Activated CD4-positive, alpha-beta T cell treated with anti-CD3 and anti-CD28 coated beads, Interleukin-2, amount 10 ng/mL, durations not matched to agents 7 days and 5 days (primary cell): ENCODE measurements at places on chromosomes 11 and 22. TPM values are rescaled to one million over a fixed set of nuclear protein-coding genes. Genes with fewer than 3 reads are reported as not detected.

Gene DEFB131B
- not detected for total RNA-seq

Gene OR51B5
- not detected for total RNA-seq

Gene PRG3
- not detected for total RNA-seq

Gene KCTD14
- 0.25 TPM for total RNA-seq

Gene SLCO2B1
- not detected for total RNA-seq

Gene GRAP2
- 137 TPM for total RNA-seq

Gene AGBL2
- 5.9 TPM for total RNA-seq

Gene DDI1
- total RNA-seq = not detected

Gene TSGA10IP
- not detected for total RNA-seq

DNA sequence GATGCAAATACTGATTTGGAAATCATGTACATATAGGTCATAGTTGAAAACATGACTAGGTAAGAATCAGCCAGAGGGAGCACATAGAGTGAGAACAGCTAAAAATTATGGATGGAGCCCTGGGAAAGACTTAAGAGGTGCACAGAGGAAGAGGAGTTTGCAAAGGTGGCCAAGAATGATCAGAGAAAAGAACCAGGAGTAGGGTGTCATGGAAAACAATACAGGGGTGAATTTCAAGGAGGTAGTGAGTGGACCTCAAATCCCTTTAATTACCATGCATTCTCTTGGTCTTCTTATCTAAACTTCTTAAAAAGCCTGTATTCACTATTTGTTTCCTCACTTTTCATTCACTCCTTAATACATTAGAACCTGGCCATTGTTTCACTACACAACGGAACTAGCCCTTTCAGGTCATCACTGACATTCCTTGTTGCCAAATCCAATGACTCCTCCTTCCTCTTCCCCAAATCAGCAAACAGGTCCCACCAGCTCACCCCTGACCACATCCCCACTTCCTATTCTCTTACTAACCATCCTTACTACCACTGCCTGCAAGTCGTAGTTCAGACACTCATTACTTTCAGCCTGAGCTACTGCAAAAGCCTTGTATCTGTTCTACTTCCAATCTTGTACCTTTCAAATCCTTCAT, 22.6 kb downstream of the BUD13 start:
- no peaks in the 10 kb centered on the region for H3K27me3 ChIP-seq
- no peak overlapping the region for H3K4me3 ChIP-seq
- no peak overlapping the region for H3K27ac ChIP-seq
- peaks cover 33% of the 10 kb centered on the region for H3K36me3 ChIP-seq

GRCh38 chr11:122772945-122773344, 65.4 kb upstream of the CRTAM start:
- no peak for DNase-seq
- H3K4me1 ChIP-seq = peaks cover 6% of the 10 kb centered on the region
- H3K27me3 ChIP-seq = no peaks in the 10 kb centered on the region
- H3K4me3 ChIP-seq = no peak overlapping the region

GRCh38 chr11:14132312-14132711, 169.8 kb downstream of the SPON1 start:
- no peaks in the 10 kb centered on the region for H3K4me1 ChIP-seq
- no peak overlapping the region for H3K27ac ChIP-seq
- H3K27me3 ChIP-seq = no peaks in the 10 kb centered on the region
- no peak for DNase-seq
- no peaks in the 10 kb centered on the region for H3K36me3 ChIP-seq

- H3K27ac ChIP-seq = no peak overlapping the region
- peaks cover 54% of the 10 kb centered on the region for H3K4me1 ChIP-seq
- peaks cover 58% of the 10 kb centered on the region for H3K27me3 ChIP-seq
- no peak for DNase-seq
- peaks cover 2% of the 10 kb centered on the region for H3K36me3 ChIP-seq
- H3K4me3 ChIP-seq = no peak overlapping the region
These were observed 3.4 kb downstream of the YPEL4 start for GRCh38 chr11:57646194-57646798.

DNA sequence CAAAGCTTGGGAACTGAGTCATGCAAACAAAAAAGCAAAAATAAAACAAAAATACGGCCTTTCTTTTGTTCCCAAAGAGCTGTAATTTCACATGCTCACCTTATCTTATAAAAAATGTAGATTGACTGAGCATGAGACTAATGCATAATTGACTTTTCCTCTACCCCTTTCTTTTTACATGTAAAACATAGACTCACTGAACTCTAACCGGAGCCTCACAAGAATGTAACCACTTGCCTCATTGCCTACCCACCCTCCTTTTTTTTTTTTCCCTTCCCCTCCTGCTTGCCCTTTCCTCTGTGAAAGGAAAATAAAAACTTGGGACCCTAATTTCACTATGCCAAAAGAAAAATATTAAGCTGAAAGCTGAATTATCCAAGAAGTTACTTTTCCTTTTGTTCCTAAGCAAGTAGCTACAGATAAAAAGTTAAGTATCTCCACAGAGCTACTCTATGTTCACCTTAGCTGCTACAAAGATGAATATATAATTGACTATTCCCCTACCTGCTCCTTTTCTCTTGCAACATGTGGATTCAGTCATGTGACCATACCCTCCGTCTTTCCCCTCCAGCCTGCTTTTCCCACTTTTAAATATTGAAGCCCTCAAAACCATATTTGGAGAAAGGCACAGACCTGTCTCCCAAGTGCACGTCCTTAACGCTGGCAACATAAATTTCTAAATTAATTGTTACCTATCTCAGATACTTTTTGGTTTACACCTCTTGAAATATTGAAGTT, 39.6 kb upstream of the WEE1 start:
- DNase-seq = no peak
- H3K4me1 ChIP-seq = peaks cover 1% of the 10 kb centered on the region
- no peak overlapping the region for H3K27ac ChIP-seq
- H3K27me3 ChIP-seq = no peaks in the 10 kb centered on the region
- no peak overlapping the region for H3K4me3 ChIP-seq
- no peaks in the 10 kb centered on the region for H3K36me3 ChIP-seq

GRCh38 chr11:35145271-35145670, 6.3 kb downstream of the CD44 start:
- H3K4me3 ChIP-seq = peak overlapping the region; percentile 50
- DNase-seq = no peak
- no peaks in the 10 kb centered on the region for H3K27me3 ChIP-seq
- H3K4me1 ChIP-seq = peaks cover 84% of the 10 kb centered on the region

DNA sequence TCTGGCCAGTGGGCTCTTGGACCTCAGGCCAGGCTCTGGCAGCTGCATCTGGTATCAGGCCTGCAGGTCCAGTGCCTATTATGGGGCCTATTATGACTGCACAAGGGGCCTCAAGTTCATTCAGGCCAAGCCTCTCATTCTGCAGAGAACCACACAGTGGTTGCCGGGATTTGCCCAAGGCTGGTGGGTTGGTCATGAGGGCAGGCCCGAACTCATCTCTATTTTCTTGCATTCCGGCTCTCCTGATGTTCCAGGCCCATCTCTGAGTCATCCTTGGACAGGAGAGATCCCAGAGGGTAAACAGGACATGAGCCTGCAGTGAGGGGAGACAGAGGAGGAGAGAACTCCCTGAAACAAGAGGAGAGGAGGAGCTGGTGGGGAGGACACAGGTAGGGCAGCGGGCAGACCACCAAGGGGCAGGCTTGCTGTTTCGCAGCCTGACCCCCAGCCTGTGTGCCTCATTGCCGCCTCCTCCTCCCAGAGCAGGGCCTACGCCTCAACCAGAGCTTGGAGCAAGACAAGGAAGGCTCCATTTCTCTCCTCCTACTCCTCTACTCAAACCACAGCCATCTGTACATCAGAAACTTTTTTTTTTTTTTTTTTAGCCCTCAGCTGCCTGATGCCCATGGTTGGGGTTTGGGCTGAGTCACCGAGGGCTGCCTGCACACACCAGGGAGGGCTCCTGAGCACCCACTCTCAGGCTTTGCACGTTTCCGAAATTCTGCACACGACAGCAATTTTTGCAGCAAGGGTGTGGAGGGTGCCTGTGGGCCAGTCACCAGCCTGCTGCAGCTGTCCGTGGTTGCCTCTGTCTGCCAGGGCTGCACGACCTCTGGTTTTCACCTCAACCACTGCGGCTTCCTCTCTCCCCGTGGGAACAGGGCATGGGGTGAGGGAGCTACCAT, 12.7 kb upstream of the TREH start:
- no peaks in the 10 kb centered on the region for H3K27me3 ChIP-seq
- H3K4me3 ChIP-seq = no peak overlapping the region
- peaks cover 56% of the 10 kb centered on the region for H3K4me1 ChIP-seq
- H3K27ac ChIP-seq = peak overlapping the region; percentile 21
- DNase-seq = peak; percentile 65
- H3K36me3 ChIP-seq = no peaks in the 10 kb centered on the region

- H3K4me3 ChIP-seq = peak overlapping the region; percentile 56
- peaks cover 41% of the 10 kb centered on the region for H3K4me1 ChIP-seq
- peaks cover 3% of the 10 kb centered on the region for H3K36me3 ChIP-seq
- no peak overlapping the region for H3K27ac ChIP-seq
These were observed 9.3 kb downstream of the SLC25A1 start for GRCh38 chr22:19169002-19169946.

GRCh38 chr11:92711926-92712325, 257.5 kb upstream of the MTNR1B start:
- no peak overlapping the region for H3K27ac ChIP-seq
- no peak for DNase-seq
- H3K36me3 ChIP-seq = no peaks in the 10 kb centered on the region
- H3K4me3 ChIP-seq = no peak overlapping the region
- H3K27me3 ChIP-seq = no peaks in the 10 kb centered on the region

DNA sequence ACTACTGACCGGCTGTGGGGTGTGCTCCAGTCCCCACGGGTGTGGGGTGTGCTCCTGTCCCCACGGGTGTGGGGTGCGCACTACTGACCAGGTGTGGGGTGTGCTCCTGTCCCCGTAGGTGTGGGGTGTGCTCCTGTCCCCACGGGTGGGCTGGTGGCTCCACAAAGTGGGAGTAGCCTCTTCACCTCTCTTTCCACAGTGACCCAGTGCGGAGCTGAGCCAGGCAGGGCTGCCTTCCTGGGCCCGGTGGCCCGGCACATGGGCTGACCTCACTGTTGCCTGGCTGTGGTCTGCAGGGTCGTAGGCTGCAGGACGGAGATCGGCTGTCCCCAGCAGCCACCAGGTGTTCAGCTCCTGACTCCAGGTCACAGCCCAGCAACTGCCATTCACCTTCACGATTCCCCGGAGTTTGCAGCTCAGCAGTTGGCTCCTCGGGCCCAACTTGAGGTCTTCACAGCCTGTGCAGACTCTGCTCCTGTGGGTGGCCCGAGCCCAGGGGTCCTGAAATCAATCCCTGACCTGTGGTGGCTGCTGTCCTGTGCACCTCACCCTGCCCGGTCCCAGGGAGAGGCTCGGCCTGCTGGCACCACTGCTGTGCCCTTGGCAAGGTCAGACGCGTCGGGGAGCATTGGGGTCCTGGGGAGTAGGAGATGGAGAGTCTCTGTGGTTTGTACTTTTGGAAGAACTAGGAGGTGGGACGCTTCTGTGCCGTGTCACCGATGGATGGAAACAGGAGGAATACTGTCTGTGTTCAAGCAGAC, 414.3 kb downstream of the TBC1D22A start:
- H3K36me3 ChIP-seq = peaks cover 11% of the 10 kb centered on the region
- DNase-seq = no peak
- H3K27ac ChIP-seq = no peak overlapping the region
- H3K27me3 ChIP-seq = no peaks in the 10 kb centered on the region
- H3K4me3 ChIP-seq = no peak overlapping the region
- no peaks in the 10 kb centered on the region for H3K4me1 ChIP-seq

- peak overlapping the region; percentile 55 for H3K27ac ChIP-seq
- H3K27me3 ChIP-seq = peaks cover 17% of the 10 kb centered on the region
- H3K4me1 ChIP-seq = peaks cover 21% of the 10 kb centered on the region
- peak overlapping the region; percentile 33 for H3K4me3 ChIP-seq
- peaks cover 1% of the 10 kb centered on the region for H3K36me3 ChIP-seq
These were observed 122.0 kb upstream of the ZC3H12C start for GRCh38 chr11:109971184-109971523.

GRCh38 chr11:518463-519202, 11.6 kb upstream of the RNH1 start:
- peak overlapping the region; percentile 64 for H3K4me3 ChIP-seq
- no peaks in the 10 kb centered on the region for H3K27me3 ChIP-seq
- DNase-seq = peak; percentile 86
- H3K36me3 ChIP-seq = peaks cover 16% of the 10 kb centered on the region
- H3K4me1 ChIP-seq = peaks cover 10% of the 10 kb centered on the region
- H3K27ac ChIP-seq = no peak overlapping the region

DNA sequence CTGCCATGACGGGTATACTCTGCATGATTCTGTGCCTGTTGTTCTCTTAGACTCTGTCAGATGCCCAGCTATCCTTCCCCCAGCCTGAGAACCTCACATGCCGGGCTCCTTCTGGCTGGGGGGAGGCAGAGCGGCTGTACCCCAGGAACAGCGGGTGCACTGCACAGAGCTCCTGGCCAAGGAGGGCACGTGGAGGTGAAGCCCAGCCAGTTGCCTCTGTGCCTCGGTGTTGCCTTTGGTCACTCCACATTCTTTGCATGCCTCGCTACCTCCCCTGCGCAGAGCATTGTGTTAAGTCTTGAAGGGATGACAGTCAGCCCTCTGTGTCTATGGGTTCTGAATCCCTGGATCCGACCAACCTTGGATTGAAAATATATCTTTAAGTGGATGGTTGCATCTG, 77.7 kb downstream of the FEZ1 start:
- H3K27me3 ChIP-seq = peaks cover 4% of the 10 kb centered on the region
- no peak overlapping the region for H3K4me3 ChIP-seq
- H3K4me1 ChIP-seq = no peaks in the 10 kb centered on the region
- no peaks in the 10 kb centered on the region for H3K36me3 ChIP-seq
- H3K27ac ChIP-seq = no peak overlapping the region
- DNase-seq = no peak

DNA sequence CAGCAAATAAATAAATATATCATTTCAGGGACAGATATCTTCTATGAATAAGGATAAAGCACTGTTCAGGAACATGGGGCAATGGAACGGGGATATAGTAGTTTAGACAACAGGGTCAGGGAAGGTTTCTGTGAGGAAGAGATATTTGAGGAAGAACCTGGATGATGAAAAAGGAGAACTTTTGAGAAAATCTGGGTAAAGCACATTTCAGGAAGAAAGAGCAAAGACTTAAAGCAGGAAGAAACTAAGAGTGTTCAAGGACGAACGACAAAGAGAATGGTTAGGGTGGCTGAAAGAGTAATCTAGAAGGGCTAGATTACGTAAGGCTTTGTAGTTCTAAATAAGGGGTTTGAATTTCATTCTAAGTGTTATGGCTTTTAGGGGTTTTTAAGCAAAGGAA, 12.7 kb downstream of the DDI1 start:
- no peak for DNase-seq
- no peak overlapping the region for H3K4me3 ChIP-seq
- H3K27me3 ChIP-seq = no peaks in the 10 kb centered on the region
- H3K4me1 ChIP-seq = no peaks in the 10 kb centered on the region

GRCh38 chr22:26684168-26684567, 26.8 kb downstream of the MIAT start:
- no peak overlapping the region for H3K27ac ChIP-seq
- no peak overlapping the region for H3K4me3 ChIP-seq
- no peaks in the 10 kb centered on the region for H3K27me3 ChIP-seq
